ENCODE measurements at places on chromosomes 5 and 9.

- DNase-seq, result no peak
These were observed 128.1 kb downstream of the GIN1 start for GRCh38 chr5:102991802-102992201.

GRCh38 chr5:9686216-9686615, 56.1 kb upstream of the TAS2R1 start:
- no peak for DNase-seq

DNA sequence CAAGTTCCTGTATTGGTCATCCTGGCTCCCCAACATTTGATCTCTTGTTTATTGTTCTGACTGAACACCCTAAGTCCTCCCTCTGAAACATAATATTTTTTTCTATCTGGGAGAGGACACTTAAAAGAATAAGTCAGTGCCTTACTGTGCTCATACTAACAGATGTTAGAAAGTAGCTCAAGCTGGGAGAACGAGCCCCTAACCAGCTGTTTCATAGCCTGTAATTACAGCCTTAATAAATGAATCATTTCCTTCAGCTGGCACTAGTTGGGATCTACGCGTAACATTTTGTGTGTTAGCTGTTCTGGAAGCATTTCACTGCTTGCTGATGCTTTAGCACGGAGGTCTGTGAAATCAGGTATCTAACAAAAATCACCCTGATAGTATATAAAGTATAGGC, 345.9 kb upstream of the RIOK2 start:
- DNase-seq, result peak; percentile 26

GRCh38 chr5:143440448-143441115, 37.1 kb upstream of the NR3C1 start:
- no peak for DNase-seq

- no peak for DNase-seq
These were observed 221.3 kb downstream of the GRIA1 start for GRCh38 chr5:153711755-153712154.

GRCh38 chr5:6611334-6612256, 21.2 kb downstream of the NSUN2 start:
- no peak for DNase-seq

DNA sequence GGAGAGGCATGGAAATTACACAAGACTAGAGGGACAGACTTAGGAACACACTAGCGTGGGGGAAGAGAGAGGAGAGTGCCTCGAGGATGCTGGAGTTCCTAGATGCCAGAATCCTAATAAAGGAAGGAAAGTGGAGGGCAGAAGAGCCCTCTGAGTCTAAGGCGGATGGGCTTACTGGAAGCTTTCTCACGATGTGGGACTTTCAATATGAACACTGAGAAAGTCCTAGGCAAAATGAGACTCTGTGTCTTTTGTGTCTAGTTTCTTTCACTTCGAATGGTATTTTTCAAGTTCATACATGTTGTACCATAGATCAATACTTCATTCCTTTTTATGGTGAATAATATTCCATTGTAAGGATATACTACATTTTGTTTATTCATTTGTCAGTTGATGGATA, 239.4 kb downstream of the NSG2 start:
- DNase-seq, result no peak

GRCh38 chr9:97984188-97985057, 1.3 kb downstream of the ANP32B start:
- peak; percentile 89 for DNase-seq

DNA sequence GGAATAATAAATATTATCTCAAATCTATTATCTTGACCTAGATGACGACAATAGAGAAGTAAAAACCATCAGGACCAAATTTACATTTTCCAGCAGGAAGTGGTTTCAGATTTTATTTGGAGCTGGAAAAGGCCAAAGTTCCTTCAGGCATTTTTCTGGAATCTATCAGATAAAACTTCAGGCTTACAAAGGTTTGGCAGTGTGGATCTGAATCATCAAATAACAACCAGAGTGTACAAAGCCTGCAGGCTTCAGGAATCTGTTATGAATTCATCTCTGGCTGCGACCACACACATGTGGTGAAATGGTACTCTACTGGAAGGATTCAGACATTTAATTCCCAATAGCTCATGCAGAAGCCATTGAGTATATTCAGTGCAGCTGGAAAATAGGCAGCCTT, 726.4 kb upstream of the GRAMD2B start:
- peak; percentile 71 for DNase-seq

DNA sequence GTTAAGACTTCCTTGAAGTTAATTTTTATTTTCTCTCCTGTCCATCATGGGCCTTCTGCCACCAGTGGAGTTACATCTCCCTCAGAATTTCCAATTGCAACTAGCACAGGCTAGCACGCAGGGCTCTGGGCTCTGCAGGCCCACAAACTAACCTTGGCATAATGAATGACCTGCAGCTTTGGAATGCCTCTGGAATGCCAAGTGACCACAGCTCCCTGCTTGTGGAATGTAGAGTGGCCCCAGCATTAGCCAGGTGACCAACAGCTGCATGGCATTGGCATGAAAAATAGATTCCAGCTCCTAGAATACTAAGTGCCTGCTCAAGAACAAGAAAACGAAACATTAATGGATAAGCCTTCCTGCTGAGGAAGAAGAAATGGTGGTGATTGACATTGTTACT, 726.1 kb downstream of the BRINP1 start:
- DNase-seq, result peak; percentile 79

DNA sequence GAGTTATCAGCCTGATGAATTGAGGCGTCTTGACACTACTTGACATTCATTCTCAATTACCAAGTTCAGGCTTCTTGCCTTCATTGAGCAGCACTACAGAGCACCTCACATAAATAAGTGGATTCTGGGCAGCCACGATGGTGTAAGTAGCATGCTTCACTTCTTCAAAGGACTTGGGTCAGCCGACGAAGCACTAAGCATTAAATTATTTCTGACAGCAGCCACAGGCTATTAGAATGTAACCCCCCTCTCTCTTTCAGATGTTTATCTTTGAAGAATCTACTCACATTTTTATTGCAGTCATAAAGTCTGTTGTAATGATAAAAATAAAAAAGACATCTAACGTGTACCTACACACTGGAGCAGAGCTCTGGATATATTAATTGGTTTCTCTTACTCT, 45.9 kb upstream of the VPS13A start:
- DNase-seq, result no peak

GRCh38 chr9:81682797-81683196, 6.5 kb downstream of the TLE1 start:
- DNase-seq, result no peak

- no peak for DNase-seq
These were observed 484.5 kb downstream of the DMAC1 start for GRCh38 chr9:7315116-7315515.

GRCh38 chr5:168752012-168752411, 172.8 kb upstream of the PANK3 start:
- no peak for DNase-seq

DNA sequence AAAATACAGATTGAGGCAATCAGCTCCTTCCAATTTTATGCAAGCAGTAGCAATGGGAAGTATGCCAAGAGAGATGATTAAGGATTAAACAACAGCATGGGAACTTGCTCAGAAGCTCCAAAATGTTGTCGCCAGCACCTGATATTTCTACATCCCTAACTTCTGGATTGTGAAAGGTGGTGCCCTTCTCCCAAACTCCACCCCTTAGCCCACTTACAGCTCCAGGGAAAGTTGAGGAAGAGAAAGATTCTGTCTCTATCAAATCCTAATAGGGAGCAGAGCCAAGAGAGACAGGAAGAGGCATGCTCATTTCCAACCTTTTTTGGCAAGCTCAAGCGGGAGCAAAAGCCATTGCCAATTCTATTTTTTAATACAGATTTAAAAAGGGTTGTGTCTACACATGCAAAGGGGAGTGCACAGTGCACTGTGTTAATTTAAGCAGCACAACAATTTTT, 92.4 kb upstream of the NR3C1 start:
- DNase-seq, result peak; percentile 54

DNA sequence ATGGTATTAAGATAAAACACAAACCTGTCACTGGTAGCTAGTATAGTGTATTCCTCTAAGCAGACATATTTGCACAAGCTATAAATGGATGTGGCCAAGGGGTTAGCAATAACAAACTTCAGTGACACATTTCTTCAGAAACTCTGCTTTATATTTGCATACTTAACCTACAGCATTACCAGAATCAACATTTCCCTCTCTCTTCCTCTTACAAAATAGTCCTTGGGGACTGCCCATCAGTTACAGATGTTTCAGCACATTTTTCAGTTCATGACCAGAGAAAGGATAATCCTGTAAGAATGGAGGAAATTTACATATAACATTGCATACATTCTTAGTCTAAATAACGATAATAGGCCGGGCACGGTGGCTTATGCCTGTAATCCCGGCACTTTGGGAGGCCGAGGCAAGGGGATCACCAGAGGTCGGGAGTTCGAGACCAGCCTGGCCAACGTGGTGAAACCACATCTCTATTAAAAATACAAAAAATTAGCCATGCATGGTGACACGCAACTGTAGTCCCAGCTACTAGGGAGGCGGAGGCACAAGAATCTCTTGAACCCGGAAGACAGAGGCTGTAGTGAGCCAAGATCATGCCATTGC, 25.3 kb upstream of the SLC1A1 start:
- DNase-seq, result no peak

GRCh38 chr5:55911784-55912653, 60.9 kb downstream of the IL31RA start:
- no peak for DNase-seq

- no peak for DNase-seq
These were observed 83.2 kb upstream of the SMIM15 start for GRCh38 chr5:61245486-61245885.

- no peak for DNase-seq
These were observed 74.7 kb downstream of the LNPEP start for GRCh38 chr5:97010606-97011005.

GRCh38 chr5:20360263-20360662, 372.3 kb upstream of the CDH18 start:
- peak; percentile 15 for DNase-seq

- DNase-seq, result peak; percentile 59
These were observed 7.3 kb upstream of the C5orf58 start for GRCh38 chr5:170225326-170226128.

GRCh38 chr5:173778784-173779304, 109.3 kb upstream of the CPEB4 start:
- DNase-seq, result no peak

GRCh38 chr5:2996687-2997086, 245.2 kb upstream of the IRX2 start:
- DNase-seq, result no peak

- no peak for DNase-seq
These were observed 157.7 kb upstream of the SLC12A2 start for GRCh38 chr5:127925916-127926315.

DNA sequence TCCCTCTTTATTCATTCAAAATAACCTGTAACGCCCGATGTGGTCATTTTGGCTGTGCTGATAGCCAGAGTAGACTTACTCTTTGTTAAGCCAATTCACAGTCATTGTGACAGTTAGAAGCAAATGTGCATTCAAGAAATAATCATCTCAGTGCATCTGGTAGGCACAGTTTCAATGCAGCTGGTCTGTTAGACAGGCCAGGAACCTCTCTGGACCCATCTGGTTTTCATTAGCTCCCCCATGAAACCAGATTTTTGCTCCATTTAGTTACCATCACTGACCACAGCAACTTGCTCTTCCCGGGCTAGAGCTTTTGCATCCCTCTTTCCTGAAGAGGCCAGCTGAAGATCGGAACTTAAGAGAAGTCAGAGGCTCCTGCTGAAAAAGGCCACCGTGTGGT, 284.2 kb downstream of the NSG2 start:
- no peak for DNase-seq

- DNase-seq, result peak; percentile 31
These were observed 864 bp downstream of the PAPPA start for GRCh38 chr9:116154334-116154975.

DNA sequence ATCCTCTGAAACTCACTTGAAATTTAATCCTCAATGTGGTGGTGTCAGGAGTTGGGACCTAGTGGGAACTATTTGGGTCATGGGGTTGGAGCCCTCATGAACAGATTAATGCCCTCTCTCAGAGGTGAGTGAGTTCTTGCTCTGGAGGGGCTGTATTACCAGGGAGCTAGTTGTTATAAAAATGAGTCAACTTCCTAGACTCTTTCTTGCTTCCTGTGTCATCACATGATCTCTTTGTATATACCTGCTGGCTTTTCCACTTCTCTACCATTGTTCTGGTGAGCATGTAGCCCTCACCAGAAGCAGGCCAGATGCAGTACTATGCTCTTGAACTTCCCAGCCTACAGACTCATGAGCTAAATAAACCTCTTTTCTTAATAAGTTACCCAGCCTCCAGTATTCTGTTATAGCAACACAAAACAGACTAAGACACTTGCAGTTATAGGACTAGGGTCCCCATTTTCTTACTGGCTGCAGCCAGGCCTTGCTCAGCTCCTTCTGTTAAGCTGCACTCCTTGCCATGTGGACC, 127.5 kb downstream of the SUSD1 start:
- no peak for DNase-seq

- DNase-seq, result peak; percentile 60
These were observed 149.6 kb downstream of the ZNF608 start for GRCh38 chr5:124596595-124597421.

DNA sequence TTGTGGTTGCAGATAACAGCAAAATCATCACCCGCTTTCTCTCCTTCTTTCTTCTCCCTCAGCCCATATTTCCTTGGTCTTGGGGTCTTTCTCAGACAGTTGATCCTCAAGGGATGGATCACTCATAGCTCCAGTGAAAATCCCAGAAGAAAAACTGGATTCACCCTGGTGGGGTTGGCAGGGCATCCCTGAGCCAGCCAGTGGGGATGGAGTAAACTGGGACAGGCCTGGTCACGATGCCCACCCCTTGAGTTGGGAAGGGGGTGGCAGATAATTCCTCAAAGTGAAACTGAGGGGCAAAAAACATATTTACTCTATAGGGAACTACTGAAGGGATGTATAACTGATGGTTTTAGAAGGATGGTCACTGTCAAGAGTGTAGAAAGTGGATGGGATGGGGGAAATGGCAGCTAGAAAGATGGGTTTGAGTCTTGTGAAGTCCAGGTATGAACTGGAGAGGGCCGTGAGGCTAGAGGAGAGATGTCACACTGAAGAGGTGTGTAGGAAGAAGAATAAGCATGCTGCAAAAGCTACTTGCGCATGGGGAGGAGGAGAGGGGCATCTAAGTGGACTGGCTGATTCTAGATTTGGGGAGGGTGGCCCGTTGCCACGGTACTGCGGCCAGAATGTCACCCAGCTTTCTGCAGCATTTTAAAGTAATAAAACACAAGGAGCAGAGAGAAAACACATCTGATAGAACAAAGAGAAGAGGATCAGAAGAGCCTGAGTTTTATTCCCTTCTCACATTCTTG, 162.8 kb downstream of the PJA2 start:
- no peak for DNase-seq

GRCh38 chr5:131254741-131255140, 9.1 kb upstream of the CDC42SE2 start:
- no peak for DNase-seq
